NCI-H2029 (cell line): ENCODE measurements at places on chromosomes 2 and 18.

- DNase-seq: no peak
These were observed 234.4 kb upstream of the RGPD4 start for GRCh38 chr2:107592280-107592624.

DNA sequence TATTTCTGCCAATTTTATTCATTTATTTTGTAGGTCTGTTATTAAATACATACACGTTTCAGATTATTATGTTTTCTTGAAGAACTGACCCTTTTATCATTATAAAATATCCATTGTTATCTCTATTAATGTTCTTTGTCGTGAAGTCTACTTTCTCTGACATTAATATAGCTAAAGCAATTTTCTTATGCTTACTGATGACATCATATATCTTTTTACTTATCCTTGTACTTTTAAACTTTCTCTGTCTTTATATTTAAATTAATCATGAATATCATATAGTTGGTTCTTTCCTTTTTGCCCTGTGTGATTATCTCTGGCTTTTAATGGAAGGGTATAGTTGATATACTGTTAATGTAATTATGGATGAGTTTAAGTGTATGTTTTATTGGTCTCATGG, 36.5 kb upstream of the SLC9A2 start:
- no peak for DNase-seq

DNA sequence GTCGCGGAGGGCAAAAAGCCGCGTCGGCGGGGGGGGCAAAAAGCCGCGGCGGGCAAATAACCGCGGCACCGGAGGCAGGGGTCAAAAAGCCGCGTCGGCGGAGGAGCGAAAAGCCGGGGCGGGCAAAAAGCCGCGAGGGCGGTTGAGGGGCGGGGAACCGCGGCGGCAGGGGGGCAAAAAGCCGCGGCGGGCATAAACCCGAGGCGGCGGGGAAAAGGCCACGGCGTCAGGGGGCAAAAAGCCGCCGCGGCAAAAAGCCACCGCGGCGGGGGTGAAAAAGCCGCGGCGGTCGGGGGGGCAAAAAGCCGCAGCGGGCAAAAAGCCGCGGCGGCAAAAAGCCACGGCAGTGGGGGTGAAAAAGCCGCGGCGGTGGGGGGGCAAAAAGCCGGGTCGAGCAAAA, 598.0 kb upstream of the TEKT4 start:
- no peak for DNase-seq

DNA sequence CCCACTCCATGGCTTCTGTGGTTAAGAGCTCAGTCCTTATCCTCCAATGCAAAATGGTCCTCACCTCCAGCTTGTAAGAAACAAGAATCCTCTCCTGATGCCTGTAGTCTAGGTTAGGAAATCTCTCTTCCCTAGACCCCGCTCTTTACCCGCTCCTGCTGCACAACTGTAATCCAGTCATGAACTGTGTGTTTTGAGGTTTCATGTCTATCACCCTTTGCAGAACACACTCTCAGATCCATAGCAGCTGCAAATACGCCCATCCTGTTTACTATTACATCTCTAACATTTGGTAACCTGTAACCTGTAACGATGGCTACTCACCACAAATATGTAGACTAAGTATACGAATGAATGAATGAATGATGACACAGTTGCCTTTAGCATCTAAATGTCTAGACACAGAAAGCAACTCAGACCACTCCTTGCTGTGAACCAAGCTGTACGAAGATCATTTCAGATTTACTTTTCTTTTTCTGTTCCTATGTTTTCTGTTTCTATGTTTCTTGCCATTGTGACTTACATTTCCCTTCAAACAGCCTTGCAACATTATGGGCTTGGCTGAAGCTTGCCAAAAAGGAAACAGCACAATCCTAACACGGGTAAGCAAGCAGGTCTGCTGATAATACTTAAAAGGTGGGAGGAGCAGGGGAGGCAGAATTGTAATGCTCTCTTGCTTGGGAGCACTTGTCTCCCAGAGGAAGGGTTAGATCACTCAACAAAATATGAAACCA, 53.7 kb downstream of the EPHA4 start:
- peak; percentile 20 for DNase-seq

GRCh38 chr2:215967590-215968378, 45.6 kb downstream of the MREG start:
- DNase-seq: no peak

DNA sequence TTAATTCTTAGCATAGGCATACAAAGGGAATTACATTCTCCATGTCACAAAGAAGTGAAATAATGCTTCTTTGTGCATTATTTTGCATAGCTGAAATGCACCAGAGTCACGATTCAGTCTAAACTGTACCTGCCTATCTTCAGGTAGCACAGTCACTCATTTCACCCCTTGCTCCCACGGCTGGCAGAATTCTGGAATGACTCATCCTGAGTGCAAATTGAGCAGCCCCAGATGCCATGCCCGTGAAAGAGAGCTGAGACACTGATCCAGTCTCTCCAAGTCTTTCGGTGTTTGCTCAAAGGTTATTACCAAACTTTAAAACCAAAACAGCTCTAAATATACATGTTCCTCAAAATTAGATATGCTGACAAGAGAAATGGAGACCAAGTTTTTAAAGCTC, 168.3 kb upstream of the POU3F3 start:
- DNase-seq: no peak
